Subcutaneous adipose tissue (tissue), 4 donors: ENCODE measurements at places on chromosomes 2 and 18. TPM values are rescaled to one million over a fixed set of nuclear protein-coding genes. Genes with fewer than 3 reads are reported as not detected.

RDH14 gene
- total RNA-seq: 36.1 TPM

CHRND gene
- not detected for total RNA-seq

ZC3H8 gene
- total RNA-seq: 24.0 TPM

GALNT13 gene
- total RNA-seq: 15.8 TPM

PLEK gene
- total RNA-seq: 33.6 TPM

CRYGB gene
- total RNA-seq: not detected
